Chondrocyte (in vitro differentiated cells): ENCODE measurements at places on chromosomes 3 and 15. TPM values are rescaled to one million over a fixed set of nuclear protein-coding genes. Genes with fewer than 3 reads are reported as not detected.
A peak's percentile ranks its signal among the peaks of the same experiment; 100 is the strongest.

Gene RNF111
- total RNA-seq = 25.8 to 31.1 TPM (median 27.1 TPM) in 3 replicates

Gene EFCAB12
- total RNA-seq = 0.10 TPM in 1 of 3 replicates, not detected in the others

Gene GXYLT2
- total RNA-seq = 93.0 to 140 TPM (median 99.3 TPM) in 3 replicates

Gene GOLGA6A
- total RNA-seq = 0.12 to 0.46 TPM in 2 of 3 replicates, not detected in the other

Gene PLA2G4D
- not detected in 3 replicates for total RNA-seq

Gene SPINK8
- total RNA-seq = not detected in 3 replicates

Gene NOX5
- total RNA-seq = not detected in 3 replicates

GRCh38 chr3:308597-309321 lies 112.2 kb downstream of the CHL1 start:
- peak; percentile 89 for DNase-seq

DNA sequence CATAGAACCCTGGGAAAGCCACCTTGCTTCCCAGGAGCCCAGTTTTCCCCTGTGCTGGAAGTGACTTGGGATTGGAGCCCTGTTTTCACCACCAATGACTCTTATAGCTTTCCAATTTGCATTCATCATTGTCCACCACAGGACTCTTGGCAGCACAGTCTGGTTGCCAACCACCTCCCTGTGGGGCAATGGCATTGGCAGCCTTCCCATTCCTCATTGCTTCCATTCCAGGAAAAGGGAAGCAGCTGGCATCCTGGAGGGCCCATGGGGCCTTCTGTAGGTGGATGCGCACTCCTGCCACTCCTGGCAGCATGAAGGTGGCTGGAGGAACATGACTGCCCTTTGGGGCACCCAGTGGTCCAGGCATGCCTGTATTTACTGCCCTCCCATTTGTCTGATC lies 57.7 kb downstream of the FEM1B start:
- no peak for DNase-seq

- no peak for DNase-seq
Measured at GRCh38 chr3:69856965-69857705, 117.9 kb downstream of the MITF start.

DNA sequence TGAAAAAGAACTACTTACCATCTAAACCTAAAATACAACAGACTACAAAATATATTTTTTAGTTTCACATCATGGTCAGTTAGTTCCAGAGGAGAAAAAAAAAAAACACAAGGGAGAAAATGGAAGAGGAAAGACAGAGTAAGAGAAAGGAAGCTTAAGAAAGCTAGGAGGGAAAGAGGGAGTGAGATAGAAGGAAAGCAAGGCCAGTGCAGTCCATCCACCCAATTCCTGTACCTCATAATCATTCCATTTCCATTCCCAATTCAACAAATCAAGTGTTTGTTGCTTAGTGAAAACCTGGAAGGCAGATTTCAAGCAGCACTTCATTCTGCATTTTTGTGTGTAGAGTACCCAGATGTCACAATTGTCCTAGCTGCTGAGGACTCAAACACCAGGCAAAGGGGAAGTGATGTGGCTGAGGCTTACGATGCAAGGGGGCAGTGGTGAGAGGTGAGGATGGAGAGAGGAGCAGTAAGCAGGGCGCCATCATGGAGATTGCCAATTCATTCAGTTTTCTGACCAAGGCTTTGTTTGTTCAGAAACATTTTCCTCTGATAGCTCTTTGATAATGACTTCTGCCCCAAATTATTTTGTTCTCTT lies 83.6 kb upstream of the GSK3B start:
- no peak for DNase-seq

DNA sequence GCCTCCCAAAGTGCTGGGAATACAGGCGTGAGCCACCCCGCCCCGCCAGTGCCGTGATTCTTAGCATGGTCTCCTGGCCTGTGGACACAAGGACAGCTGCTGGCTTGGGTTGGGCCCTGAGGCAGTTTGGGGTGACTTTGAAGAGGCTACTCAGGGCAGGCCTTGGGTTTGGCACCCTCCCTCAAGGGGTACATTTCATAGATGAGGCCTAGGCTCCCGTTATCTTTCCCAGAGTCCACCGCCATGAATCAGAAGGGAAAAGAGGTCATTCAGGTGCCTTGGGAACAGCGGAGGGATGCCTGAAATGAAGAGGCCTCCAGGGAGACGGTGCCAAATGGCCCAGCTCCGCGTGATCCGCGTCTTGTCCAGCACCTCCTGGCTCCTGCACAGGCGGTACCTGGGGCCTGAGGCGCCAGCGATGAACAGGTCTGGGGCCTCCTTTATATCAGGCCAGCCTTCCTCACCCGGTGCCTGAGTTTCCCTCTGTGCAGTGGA lies 9.3 kb downstream of the GNAI2 start:
- DNase-seq = no peak

DNA sequence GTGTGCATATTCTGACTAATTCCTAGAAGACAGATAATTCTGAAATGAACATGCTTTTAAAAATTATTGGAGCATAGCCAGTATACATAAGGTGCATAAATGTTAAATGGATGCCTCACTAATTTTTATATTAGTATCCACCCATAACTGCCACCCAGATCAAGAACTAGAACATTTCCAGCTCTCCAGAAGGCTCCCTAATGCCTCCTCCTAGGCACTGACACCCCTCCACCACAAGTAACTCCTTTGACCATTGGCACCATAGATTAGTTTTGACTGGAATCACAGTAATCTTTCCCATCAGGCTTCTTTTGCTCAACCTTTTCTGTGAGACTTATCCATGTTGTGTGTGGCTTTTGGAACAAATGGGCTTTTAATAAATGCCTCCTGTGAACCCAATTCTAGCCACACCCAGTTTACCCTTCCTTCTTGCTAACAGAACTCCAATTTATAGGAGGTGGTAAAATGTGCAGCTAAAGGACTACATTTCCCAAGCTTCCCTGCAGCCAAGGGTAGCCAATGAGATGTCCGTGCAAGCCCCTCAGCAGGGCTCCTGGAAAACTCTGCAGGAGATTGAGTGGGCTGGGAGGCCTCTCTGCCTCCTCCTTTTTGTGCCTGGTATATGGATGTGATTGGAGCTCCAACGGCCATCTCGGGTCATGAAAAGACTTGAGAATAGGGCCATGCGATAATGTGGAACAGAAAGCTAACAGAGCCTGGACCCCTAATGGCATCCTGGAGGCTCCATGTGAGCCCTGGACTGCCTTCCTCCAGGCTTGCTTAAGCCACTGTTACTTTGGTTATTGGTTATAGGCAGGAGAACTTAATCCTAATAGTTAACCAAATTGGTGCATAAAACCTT lies 322.6 kb upstream of the TLE3 start:
- no peak for DNase-seq

DNA sequence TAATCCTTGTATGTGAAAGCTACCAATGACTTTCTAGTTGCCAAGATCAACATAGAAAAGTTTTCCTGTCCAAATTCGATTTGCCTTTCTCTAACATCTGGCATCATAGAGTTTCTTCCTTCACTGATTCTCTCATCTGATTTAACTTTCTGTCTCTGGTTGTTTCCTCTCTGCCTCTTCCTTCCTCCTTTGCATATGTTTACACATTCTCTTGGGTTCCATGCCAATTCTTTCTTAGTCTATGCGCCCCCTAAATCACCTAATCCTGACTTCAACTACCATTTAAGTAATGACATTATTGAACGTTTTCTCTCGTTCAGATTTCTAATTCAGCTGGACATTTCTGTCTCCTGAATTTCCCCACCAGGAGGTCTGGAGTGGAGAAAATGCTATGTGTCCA lies 561.9 kb upstream of the TGFBR2 start:
- DNase-seq = no peak

DNA sequence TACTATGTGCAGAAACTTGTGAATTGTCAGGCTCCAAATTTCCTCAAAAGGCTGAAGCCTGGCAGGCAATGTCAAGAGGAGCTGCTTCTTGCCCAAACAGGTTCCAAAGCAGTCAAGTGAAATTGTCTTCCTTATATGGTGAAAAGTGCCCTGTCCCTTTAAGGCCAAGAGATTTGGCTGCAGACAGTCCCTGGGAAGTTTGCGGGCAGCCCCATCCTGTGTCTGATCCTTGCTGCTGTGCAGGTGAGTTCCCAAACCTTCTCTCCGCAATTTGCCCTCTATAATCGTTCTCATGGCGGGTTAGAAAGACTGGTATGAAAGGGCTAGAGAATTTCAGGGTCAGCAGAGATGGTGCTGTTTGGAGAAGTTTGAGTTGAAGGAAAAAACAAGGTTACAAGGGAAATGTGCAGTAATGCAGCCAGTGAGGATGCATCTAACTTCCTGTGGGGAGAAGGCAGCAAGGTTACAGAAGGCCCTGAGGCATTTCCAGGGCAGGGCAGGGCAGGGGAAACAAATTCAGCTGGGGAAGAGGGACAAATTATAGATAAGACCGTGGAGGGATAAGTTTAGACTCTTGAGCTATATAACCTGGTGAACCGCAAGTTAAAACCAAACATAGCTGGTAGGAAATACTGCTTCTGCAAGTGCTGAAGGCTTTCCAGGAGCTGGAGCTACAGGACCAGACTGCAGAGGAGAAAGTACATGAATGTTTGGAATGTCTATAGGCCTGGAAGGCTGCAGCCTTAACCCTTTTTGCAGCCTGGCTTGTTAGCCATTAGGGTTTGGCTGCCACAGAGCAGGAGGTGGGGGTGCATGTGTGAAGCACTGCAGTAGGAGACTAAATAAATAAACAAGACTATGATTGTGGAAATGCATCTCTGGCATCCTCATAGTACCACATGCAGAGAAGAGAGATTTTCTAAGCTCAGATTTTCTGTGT lies 256.2 kb upstream of the IL12A start:
- no peak for DNase-seq

- no peak for DNase-seq
Measured at GRCh38 chr15:69668963-69669362, 216.3 kb downstream of the RPLP1 start.

- no peak for DNase-seq
Measured at GRCh38 chr3:109387201-109387600, 49.9 kb upstream of the DPPA4 start.
